ENCODE measurements at places on chromosomes 16 and 17. TPM values are rescaled to one million over a fixed set of nuclear protein-coding genes. Genes with fewer than 3 reads are reported as not detected.

Gene GPR142
- total RNA-seq = not detected

Gene ACSM2B
- not detected for total RNA-seq

Gene ZNF629
- total RNA-seq = 16.3 TPM

Gene PIRT
- not detected for total RNA-seq

Gene RPH3AL
- total RNA-seq = 2.9 TPM

Gene GPR139
- total RNA-seq = not detected

Gene PRSS53
- 2.7 TPM for total RNA-seq

Gene CLEC18B
- total RNA-seq = 0.72 TPM

Gene CEP295NL
- 2.5 TPM for total RNA-seq

Gene HOXB2
- 3.3 TPM for total RNA-seq

Gene KRTAP3-1
- not detected for total RNA-seq

Gene NXN
- 68.8 TPM for total RNA-seq

Gene APOBR
- under 0.01 TPM for total RNA-seq

Gene C17orf78
- not detected for total RNA-seq

Gene CCL14
- not detected for total RNA-seq

Gene GNAO1
- not detected for total RNA-seq

Gene SCRN2
- 41.0 TPM for total RNA-seq

Gene NPIPB6
- total RNA-seq = 2.9 TPM

Gene AOC3
- not detected for total RNA-seq

Gene CPHXL2
- not detected for total RNA-seq

Gene SLC38A8
- not detected for total RNA-seq

Gene GID4
- 13.0 TPM for total RNA-seq

Gene FOXN1
- not detected for total RNA-seq

Gene SLC12A3
- total RNA-seq = not detected

Gene TPSD1
- total RNA-seq = not detected

Gene NAGS
- 0.36 TPM for total RNA-seq

Gene CCDC200
- total RNA-seq = not detected

Gene XAF1
- 36.2 TPM for total RNA-seq

Gene NFAT5
- total RNA-seq = 29.3 TPM

Gene YPEL2
- total RNA-seq = 24.2 TPM

Gene KRTAP3-2
- total RNA-seq = not detected
